HT1080 (cell line): ENCODE measurements at places on chromosomes 11 and 22. TPM values are rescaled to one million over a fixed set of nuclear protein-coding genes. Genes with fewer than 3 reads are reported as not detected.

Gene OR51I1
- total RNA-seq = 2.9 and 3.1 TPM in 2 replicates

Gene OR8G5
- not detected in 2 replicates for total RNA-seq

Gene MUC6
- total RNA-seq = not detected in 2 replicates

Gene TRIM51
- not detected in 2 replicates for total RNA-seq

Gene GALNT18
- 12.8 and 13.6 TPM in 2 replicates for total RNA-seq

Gene ADAMTS15
- 0.03 and 0.08 TPM in 2 replicates for total RNA-seq

Gene LRRC55
- total RNA-seq = not detected in 2 replicates

Gene YIF1A
- 114 and 127 TPM in 2 replicates for total RNA-seq

Gene TMA7B
- not detected in 2 replicates for total RNA-seq

- DNase-seq = no peak
Measured at GRCh38 chr22:17865183-17866055, 91.2 kb upstream of the BID start.

DNA sequence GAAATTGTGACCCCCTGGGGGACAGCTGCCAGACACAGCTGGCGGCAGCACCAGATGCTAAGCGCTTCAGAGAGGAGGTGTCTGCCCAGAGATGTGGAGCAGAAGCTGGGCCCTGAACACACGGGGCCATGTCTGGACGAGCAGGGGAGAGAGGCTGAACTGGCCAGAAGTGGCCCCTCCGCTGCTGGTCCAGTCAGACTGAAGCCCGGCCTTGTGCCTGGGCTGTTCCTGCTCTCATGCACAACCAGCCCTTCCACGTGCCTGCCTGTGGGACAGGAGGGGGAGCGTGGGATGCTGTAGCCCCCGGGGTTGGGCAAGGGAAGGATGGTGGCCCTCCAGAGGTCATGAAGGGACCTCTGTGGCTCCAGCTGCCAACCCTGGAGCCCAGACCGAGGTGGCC, 1.8 kb downstream of the ADM2 start:
- no peak for DNase-seq

DNA sequence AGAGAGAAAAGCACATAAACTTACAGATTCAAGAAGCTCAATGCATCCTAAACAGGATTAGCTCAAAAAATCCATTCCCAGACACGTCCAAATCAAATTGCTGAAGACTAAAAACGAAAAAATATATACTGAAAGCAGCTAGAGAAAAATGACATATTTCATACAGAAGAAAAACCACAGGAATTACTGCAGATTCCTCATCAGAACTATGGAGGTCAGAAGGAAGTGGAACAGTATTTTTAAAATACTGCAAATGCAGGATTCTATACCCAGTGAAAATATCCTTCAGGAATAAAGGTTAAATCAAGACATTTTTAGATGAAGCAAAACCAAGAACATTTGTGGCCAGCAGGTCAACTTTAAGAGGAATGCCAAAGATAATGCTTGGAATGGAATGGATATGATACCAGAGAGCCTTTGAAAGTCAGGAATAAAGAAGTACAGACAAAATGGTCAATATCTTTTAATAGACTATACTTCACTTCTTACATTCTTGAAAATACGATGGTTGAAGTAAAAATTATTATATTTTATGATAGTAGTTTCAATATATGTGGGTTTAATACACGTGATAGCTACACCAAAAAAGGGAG, 352.9 kb downstream of the CTTN start:
- no peak for DNase-seq

- DNase-seq = no peak
Measured at GRCh38 chr11:61034704-61035525, 63.4 kb downstream of the CD6 start.

DNA sequence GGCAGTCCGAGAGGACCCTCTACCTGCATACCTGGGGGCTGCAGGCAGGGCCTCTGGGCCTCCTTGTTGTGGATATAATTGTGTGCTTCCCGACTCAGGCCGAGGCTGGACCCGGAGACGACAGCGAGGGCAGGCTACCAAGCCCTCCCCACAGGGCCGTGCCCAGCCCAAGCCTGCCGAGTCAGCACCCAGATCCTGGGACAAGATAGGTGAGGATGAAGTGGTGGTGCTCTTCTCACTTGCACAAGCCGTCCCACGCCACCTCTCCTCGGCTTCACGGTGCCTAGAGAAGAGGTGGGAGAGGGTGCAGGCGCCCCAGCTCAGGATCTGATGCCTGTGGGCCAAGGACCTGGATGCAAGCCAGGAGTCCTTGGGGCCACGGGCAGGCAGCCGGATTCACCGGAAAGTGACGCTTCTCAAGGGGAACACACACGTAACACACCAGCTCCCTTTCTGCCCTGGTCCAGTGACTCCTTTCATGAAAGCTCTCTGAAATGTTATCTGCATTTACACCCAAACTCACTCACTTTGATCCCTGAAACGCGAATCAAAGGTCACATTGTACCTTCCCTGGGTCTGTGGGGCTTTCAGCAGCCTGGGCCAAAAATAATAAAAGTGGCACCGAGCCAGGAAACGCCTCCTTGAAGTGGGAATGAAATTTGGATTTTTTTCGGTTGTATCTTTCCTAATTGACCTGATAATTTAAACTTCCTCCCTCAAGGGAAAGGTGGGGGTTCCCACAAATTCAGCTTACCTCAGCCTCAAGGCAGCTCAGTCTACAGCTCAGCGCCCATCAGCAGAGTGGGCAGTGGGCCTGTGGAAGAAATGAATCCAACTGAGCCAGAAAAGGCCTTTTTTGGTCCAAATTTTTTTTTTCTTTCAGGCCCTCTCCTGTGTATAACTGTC, 1.1 kb upstream of the GNB1L start:
- peak; percentile 69 for DNase-seq

GRCh38 chr11:102986815-102987214, 31.3 kb upstream of the MMP13 start:
- DNase-seq = peak; percentile 75

DNA sequence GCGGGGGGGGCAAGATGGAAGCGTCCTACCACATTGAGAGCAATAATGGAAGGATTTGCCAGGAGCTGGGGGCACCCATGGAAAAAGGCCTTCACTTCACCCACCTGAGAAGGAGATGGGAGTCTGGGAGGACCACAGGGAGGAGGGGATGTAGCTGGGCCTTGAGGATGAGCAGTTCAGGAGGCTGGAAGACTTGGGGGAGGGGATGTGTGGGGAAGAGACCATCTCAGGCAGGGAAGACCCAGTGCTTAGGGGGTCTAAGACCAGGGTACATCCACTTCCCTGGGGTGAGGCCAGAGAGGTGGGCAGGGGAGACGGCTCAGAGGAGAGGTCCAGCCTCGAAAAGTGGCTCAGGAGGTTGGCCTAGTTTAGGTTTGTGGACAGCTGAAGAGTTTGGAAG, 71.3 kb upstream of the TCF20 start:
- DNase-seq = no peak

- no peak for DNase-seq
Measured at GRCh38 chr11:16296273-16296672, 60.1 kb downstream of the SOX6 start.

GRCh38 chr11:110160016-110160415, 66.8 kb downstream of the ZC3H12C start:
- peak; percentile 36 for DNase-seq

DNA sequence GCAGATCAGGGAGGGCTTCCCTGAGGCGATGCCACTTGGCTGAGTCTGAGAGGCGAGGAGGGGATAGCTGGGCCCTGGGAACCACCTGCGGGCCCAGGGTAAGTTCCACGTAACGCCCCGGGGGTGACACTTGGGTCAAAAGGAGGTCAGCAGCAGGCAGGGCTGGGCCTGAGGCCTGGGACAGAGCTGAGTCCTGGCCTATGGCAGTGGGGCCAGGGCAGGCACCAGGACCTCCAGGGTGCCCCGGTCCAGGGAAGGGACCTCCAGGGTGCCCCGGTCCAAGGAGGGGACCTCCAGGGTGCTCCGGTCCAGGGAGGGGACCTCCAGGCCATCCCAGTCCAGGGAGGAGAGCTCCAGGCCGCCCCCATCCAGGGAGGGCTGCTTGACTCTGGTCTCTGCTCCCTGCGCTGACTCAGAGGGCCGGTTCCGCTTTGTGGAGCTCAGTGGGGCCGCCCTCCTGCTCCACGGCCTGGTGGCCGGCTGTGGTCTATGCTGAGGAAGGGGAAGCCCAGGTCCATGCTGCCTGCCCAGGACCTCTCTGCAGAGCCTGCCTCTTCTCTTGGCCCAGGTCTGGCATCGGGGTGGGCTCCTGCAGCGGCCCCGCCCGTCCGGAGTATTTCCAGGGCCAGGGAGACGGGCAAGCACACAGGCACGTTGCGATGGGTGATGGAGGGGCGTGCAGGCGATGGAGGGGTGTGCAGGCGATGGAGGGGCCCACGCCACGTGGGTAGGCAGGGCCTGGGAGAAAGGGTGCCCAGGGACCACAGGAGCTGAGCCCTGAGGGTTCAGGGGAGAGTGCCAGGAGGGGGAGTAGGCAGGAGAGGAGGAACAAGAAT, 19.5 kb upstream of the WNT7B start:
- DNase-seq = peak; percentile 78

DNA sequence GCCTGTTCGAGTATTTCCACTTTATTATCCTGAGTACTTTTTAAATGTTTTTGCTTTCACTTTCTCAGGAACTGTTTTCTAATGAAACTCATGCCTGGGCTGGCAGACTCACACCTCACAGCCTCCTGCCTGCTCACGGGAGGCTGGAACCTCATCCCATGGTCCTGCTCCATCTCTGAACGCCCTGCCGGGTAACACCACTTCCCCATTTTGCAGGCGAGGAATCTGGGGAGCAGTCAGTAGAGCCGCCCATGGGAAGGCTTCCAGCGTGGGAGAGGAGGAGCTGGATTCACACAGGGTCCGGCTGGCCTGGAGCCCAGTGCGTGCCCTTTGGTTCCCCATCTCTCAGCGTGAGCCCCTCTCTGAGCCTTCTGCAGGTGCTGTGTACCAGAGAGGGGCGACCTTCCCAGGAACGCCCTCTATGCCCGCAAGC, 53.6 kb downstream of the SCUBE1 start:
- no peak for DNase-seq

DNA sequence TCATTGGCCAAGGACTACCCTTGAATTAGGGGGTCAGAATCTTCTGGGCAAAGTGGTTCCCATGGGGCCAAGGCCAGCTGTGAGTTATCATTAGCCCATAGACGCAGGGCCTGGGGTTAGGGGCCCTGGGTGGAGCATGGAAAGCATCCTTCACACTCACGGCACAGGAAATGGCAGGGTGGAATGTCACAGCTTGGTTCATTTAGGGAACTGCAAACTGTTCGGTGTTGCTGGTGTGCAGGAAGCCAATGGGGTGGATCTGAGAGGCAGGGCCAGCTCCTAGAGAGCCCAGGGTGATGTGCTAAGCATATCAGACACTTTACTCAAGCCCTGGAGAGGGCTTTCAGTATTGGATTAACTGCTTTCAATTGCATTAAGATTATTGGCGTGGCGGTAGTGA, 42.9 kb downstream of the TECTA start:
- DNase-seq = no peak

DNA sequence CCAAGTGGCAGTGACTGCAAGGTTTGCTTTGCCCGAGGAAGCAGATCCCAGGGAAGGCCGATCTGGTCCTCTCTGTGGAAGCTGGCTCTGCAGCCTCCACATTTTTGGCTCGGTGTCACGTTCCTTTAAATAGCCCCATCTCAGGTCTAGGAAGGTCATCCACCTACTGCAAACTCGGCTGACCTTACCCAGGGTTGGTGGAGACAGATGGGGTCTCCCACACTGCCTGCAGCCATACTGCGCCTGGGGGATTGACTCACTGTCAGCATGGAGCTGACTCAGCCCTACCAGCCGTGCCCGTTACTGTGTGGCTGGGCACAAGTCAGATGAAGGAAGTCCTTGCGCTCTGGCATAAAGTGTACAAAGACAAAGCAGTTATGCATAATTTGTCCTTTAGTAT, 16.9 kb downstream of the CDPF1 start:
- peak; percentile 83 for DNase-seq

DNA sequence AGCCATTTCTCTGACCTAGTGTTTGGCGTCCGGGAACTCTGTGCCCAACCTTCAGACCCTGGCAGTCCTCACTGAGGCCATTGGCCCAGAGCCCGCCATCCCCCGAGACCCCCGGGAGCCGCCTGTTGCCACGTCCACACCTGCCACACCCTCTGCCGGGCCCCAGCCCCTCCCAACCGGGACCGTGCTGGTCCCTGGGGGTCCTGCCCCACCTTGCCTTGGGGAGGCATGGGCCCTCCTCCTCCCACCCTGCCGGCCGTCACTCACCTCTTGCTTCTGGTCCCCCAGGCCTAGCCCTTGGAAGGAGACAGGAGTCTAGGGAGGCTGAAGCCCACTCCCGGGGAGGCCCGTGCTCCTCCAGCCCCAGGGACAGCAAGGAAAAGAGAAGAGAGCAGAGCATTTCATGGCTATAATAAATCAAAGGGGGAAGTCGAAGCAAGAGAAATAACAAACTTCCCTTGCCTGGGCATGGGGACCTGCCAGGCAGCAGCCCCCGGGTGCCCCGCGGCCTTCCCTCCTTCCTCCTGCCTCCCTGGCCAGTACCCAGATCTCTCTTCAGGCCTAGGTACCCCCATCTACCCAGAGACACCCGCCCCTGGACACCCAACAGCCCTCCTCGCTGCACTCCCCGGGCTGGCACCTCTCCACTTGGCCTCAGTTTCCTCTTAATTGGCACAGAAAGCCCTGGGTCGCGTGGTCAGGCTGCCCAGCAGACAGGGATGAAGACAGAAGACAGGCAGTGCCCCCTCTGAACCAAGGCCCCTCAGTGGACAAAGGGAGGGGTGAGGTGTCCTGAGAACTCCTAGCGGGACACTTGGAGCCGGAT, 13.0 kb upstream of the SLC39A13 start:
- no peak for DNase-seq

DNA sequence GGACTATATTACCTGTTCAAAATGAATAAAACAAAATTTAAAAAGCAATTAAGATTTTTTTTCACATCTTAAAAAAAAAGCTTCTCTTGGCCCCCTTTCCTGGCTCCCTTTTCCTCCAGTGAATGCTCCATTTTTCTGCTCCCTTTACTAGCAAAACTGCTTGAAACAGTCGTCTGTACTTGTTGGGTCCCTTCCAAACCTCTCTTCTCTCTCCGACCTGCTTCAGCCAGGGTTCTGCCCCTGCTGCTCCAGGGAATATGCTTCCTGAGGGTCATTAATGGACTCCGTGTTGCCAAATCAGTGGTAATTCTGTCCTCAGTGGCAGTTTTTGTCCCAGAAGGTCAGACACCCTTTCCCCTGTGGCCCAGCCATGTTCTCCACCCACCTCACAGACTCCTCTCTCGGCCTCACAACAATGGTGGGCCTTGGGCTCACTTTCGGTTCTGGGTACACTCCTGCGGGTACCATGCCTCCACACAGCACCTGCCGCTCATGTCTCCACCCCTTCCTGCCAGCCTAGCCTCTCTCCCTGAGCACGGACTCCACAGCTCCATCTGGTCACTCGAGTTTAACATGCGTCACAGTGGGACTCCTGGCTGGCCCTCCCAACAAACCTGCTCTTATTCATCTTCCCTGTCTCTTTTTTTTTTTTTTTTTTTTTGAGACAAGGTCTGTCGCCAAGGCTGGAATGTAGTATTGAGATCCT, 7.8 kb upstream of the POLR3H start:
- DNase-seq = no peak

- no peak for DNase-seq
Measured at GRCh38 chr11:101576456-101576855, 7.4 kb downstream of the TRPC6 start.

- DNase-seq = no peak
Measured at GRCh38 chr11:61698173-61698948, 18.2 kb downstream of the DAGLA start.

- DNase-seq = no peak
Measured at GRCh38 chr11:108568195-108568858, 25.2 kb downstream of the EXPH5 start.

GRCh38 chr11:76654298-76654851, 16.2 kb downstream of the LRRC32 start:
- DNase-seq = no peak

GRCh38 chr11:57460022-57460757, at the start of gene RTN4RL2:
RTN4RL2 (plus strand) TSS chr11:57460528; CDS start chr11:57460866, 338 bp downstream.
- peak; percentile 73 for DNase-seq

- DNase-seq = no peak
Measured at GRCh38 chr11:34864424-34864823, 51.8 kb downstream of the APIP start.
